ENCODE measurements at places on chromosomes 2 and 18.

DNA sequence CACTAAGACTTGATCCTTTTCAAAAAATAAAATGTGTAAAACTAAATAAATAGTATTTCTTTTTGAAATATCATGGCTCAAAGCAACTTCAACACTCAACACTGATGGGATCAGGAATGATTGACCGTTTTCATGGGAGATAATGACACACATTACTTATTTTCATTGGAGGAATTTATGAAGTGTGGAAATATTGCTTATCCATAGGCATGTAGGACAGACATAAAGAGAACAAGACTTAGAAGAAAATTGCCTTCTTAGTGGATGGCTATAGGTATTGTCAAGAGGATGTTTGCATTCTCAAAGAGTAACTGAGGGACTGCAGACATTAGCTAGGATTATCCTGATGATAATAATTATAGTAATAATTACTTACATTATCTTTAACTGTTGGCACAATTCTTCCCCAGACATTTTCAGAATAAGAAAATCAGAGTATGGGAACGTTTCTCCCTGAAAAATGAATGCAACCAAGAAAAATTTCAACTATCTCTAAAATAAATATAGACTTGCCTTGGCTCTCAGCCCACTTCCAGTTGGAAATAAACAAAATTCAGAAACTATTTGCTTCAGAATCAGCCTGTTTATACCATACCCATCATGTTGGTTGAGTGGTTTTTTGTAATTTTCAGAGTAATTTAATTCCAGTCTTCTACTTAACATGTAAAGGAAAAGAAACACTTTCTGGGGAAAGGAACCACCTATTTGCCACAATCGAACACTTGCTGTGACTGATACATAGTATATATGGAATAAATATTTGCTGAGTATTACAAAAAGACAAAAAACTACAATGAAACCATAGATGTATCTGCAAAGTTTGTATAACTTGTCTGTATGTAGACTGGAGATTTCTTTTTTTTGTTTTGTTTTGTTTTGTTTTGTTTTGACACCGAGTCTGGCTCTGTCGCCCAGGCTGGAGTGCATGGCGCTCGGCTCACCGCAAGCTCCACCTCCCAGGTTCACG lies 165.7 kb downstream of the TMX3 start:
- no peak for DNase-seq

- DNase-seq, result no peak
These were observed 371.9 kb downstream of the STK39 start for GRCh38 chr2:167875529-167875928.

- DNase-seq, result no peak
These were observed 434.5 kb upstream of the RAB12 start for GRCh38 chr18:8174771-8175170.

- no peak for DNase-seq
These were observed 9.6 kb upstream of the NT5C1B start for GRCh38 chr2:18598848-18599484.

GRCh38 chr18:79424880-79425568 lies 29.3 kb downstream of the NFATC1 start:
- DNase-seq, result no peak

- DNase-seq, result no peak
These were observed 713.5 kb downstream of the LRP1B start for GRCh38 chr2:141417246-141417797.
